T-helper 9 cell (primary cell): ENCODE measurements at places on chromosomes 4 and X.

GRCh38 chrX:131287560-131288179, 1.4 kb downstream of the IGSF1 start:
- DNase-seq, result no peak

DNA sequence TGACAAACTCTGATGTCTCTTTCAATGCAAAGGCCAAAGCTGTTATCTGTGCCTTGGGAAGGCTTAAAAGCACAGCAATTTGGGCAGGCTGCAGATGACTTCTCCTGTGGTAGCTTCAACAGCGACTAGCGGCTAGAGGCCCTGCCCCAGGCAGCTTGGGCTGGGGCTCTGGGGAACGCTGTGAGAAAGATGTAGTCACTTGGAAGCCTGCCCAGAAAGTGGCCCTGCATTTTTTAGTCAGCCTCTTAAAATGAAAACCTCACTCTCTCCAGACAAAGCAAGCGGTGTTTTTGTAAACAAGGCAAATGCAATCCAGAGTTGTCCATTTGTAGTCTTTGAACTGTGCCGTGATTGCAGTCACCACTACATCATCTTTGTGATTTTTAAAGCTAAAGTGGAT, 27.5 kb downstream of the PCYT1B start:
- DNase-seq, result no peak

DNA sequence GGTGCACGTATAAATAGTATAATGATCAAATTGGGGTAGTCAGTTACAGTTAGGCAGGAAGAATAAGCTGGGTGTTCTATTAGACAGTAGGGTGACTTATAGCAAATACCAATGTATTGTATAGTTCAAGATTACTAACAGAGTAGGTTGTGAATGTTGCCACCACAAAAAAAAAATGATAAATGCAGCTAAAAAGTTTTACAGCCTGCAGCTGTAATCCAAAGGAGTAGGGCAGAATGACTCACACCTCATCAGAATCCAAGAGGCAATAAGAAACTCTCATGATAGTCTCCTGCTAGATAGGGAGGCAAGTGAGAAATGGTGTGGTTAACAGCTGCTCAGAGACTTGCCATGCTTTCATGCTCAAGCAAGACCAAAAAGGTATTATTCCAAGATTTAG, 19.6 kb upstream of the TCEAL4 start:
- no peak for DNase-seq

DNA sequence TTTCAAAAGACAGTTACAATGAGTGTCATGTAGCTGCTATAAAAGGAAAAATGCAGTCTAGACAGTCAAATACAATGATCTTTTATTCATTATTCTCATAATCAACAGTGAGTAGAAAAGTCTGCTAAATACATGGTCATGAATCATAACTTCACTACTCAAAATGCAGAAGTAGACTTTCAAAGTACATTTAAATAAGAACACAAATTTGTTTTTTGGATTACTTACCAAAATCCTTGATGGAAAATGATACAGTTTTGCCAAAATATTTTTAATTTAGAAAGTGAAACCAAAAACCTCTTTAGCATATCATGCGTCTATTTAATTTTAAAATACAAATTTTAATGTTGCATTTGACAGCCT, 4.9 kb downstream of the ACSL4 start:
- DNase-seq, result no peak

- no peak for DNase-seq
These were observed 159.5 kb upstream of the USP38 start for GRCh38 chr4:143025081-143025704.

DNA sequence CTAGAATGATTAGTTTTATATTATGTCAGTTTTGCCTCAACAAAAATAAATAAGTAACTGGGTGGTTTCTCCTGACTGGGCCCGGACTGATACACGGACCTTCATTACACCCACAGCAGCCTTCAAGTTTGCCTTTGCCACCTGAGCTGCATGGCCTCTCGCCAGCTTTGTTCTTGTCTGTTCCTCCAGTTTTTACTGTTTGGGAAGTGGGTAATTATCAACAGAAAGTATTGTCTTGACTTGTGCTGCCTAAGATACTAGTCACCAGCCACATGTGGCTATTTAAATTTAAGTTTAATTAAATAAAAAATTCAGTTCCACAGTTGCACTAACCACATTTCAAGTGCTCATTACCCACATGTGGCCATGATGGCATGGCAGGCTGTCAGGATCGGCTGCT, 74.7 kb upstream of the INTU start:
- DNase-seq, result no peak

DNA sequence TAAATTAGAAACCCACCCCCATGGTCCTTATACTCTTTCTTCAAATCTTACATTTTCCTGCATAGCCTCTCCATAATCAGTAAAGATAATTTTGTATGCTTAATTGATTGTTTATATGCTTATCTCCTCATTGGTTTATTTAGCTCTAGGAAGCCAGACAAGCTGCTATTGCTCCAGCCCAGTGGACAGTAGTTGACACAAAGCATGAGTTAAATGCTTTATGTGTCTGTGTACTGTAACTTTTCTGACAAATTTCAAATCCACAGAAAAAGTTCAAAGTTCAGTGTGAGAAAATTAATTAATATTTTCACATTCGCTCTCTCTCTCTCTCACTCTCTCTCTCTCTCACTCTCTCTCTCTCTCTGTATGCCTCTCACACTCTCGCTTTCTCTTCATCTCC, 181.7 kb downstream of the GABRB1 start:
- no peak for DNase-seq

- DNase-seq, result no peak
These were observed 412.6 kb upstream of the NDST3 start for GRCh38 chr4:117621673-117622072.

GRCh38 chrX:25599061-25599460, 539.1 kb upstream of the MAGEB18 start:
- no peak for DNase-seq

DNA sequence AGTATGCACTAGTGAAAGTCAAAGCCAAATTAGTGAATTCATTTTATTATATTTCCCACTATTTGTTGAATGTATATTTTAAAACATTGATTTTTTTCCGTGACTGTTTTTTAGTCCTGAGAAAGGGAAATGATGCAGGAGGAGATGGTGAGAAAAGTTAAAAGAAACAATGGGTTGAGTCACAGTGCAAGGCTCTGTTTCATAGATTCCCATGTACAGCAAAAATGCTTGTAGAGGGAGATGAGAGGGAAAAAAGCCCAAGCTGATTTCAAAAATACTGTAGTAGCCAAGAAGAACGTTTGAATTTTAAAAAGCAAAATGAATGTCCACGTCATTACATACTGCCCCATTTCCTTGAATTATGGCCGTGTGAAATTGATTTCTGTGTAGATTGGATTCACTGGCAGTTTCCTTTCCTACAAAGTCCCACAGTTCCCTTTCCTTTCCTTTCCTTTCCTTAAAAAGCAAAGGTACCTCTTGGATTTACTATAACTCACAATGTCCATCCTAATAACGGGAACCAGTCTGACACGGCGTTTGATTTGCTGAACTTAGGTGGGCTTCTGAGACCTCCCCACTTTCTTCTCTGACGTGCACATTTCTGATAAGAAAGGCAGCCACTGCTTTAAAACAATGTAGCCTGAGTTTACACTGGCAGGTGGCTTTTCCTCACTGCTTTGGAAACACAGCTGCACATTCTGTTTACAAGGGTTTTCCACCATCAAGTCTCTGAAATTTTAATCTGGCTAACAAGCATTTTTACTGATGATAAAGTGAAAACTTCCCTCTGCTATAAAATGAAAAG, 63.7 kb downstream of the SPCS3 start:
- no peak for DNase-seq

DNA sequence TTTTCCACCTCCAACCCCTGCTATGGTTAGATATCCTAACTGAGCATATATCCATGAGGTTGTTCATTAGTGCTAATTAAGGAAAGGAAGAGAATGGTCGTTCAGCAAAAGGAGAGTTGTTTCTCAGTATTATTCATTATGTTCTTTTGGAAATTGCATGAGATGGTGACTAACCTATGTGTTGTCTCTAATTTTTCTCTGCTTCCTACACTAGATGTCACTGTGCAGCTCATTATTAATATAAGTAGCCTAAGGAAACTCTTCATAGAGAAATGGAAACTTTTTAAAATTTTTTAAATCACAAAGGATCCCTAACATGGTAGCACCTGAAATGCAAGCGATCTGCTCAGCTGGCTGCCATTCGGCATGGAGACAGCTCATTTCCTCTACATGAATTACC, 67.7 kb upstream of the FAM9A start:
- DNase-seq, result no peak

GRCh38 chr4:25043548-25043947, 12.8 kb upstream of the LGI2 start:
- no peak for DNase-seq

GRCh38 chr4:105327222-105327621, 146.6 kb downstream of the PPA2 start:
- DNase-seq, result no peak

- DNase-seq, result no peak
These were observed 199.3 kb upstream of the FAT4 start for GRCh38 chr4:125115476-125115875.

DNA sequence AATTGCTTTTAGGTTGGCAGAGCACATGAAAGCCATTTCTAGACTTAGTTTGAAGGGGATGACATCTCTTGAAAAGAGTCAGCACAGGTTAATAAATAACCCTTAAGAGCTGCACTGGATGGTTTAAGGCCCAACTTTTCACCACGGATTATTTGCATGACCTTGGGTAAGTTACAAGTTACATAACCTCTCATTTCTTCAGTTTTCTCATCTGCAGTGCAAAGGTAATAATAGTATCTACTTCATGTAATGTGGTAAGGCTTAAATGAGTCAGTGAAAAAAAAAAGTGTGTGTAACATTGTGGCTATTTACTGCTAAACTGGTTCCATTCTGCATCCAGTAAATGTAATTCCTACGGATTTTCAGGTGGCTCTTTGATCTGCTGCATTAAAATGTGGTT, 715.8 kb downstream of the CCSER1 start:
- no peak for DNase-seq

- no peak for DNase-seq
These were observed 500.0 kb downstream of the SPRY1 start for GRCh38 chr4:123896446-123897071.

- DNase-seq, result no peak
These were observed 17.6 kb downstream of the HS6ST2 start for GRCh38 chrX:132940727-132941327.

- DNase-seq, result no peak
These were observed 705 bp upstream of the CRMP1 start for GRCh38 chr4:5893591-5893990.

GRCh38 chr4:54683616-54684346, 26.0 kb downstream of the KIT start:
- DNase-seq, result peak; percentile 24

DNA sequence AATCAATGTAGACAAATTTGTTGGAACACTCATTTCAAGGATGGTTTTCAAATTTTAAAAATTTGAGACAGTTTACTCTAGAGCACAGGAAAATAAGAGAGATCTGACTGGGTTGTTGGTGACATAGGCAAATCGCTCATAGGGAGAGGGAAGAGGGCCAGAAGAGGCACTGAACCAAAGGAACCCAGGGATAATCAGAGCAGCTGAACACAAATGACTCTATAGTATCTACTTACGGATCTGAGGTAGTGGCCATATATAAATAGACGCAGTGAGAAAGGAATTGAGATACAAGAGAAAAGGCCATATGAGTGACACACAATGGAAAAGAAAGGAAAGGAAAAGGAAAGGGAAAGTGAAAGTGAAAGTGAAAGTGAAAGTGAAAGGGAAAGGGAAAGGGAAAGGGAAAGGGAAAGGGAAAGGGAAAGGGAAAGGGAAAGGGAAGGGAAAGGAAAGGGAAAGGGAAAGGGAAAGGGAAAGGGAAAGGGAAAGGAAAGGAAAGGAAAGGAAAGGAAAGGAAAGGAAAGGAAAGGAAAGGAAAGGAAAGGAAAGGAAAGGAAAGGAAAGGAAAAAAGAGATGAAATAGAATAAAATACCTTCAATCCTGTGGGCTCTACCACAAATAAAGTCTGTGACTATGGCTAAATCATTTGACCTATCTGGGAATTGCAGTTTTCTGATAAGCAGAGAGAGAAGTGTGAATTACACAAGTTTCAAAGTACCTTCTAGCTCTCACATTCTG, 759.2 kb downstream of the DMD start:
- no peak for DNase-seq
